ENCODE measurements at places on chromosomes 16 and 17.

DNA sequence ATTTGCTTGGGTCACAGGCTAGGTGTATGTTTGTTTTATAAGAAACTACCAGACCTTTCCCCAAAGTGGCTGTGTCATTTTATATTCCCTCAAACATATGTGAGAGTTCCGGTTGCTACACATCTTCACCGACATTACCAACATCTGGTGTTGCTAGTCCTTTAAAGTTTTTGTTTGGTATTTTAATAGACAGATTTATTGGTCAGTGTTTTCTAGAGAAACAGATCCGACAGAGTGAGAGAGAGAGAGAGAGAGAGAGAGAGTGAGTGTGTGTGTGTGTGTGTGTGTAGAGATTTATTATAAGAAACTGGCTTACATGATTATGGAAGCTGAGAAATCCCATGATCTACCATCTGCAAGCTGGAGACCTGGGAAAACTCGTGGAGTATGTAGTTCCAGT lies 31.0 kb downstream of the LDHD start:
- no peak for DNase-seq

- DNase-seq, result no peak
Measured at GRCh38 chr16:25256695-25257469, 763 bp downstream of the ZKSCAN2 start.

GRCh38 chr17:34219405-34219804 lies 35.7 kb upstream of the CCL2 start:
- DNase-seq, result no peak

GRCh38 chr16:70438585-70438968 lies 323 bp downstream of the ST3GAL2 start:
- DNase-seq, result no peak

DNA sequence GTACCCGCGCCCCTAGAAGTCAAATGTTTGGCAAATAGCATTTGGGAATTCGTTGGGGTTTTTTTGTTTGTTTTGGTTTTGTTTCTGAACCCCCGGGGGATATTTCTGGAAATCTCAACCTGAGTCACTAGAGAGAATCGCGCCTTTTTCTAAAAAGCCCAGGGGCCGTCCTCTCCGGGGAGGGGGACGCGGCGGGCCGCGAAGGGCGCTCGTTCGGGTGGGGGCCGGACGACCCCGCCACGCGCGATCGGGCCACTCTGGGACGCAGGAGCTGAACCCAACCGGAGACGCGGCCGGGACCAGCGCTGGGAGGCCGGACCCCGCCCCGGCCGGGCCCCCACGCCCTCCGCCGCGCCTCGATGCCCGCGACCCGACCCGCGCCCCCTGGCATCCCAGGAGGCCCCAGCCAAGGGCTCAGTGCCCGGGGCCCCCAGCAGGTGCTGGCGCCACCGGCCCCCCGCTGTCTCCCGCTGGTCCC lies 302 bp downstream of the LITAF start:
- no peak for DNase-seq

Data from non-pigmented ciliary epithelial cell (primary cell).